ENCODE measurements at places on chromosomes 7 and 10.

GRCh38 chr7:121076350-121077164 is 88.0 kb downstream of the CPED1 start:
- DNase-seq = no peak

DNA sequence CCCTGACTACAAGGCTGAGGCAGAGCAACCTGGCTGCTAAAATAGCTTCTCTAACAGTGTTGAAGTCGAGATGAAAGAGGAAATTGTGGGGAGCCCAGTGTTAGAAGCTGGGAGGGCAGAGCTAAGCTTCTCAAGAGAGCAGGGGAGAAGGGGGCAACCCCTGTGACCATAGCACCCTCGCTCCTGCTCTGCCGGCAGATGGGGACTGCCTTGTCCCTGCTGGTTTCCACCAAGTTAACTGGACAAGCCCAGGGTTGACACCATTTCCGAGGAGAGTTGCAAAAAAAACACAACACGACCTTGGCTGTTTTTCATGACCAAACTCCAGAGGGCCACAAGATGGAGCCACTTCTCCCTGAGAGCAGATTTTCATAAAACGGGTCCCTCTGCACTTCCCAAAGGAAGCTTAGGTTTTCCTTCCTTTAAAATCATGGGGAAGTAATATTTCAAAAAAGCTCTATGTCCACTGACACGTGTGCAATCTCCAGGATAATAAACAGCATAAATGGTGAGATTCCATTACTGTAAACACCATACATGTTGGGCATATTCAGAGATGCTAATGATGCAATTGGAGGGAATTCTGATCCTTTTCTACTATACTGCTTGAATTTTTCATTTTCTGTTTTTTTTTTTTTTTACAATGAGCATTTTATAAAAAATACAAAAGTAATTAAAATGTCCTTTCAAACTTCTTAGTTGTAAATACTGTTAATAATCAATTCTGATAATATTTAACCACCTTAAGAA is 140.4 kb downstream of the PIP4K2A start:
- DNase-seq = peak; percentile 34

- no peak for DNase-seq
Measured at GRCh38 chr10:70293169-70293843, 9.5 kb upstream of the NPFFR1 start.

DNA sequence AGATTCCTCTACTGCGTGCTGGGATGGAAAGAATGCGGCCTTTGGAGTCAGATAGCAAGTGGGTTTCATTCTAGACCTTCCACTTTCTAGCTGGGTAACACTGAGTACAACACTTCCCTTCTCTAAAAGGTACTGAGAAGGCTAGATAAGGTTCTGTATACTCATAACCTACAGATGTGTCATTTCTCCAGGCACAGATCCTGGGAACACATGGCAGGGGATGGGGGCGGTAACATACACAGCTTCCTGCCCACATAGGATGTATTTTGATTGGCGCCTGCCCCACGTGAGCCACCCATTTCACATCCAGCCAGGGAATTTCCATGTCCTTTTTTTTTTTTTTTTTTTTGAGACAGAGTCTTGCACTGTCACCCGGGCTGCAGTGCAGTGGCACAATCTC is 31.8 kb downstream of the KLRG2 start:
- DNase-seq = no peak

All from CD4-positive, CD25-positive, alpha-beta regulatory T cell (primary cell).